ENCODE measurements at places on chromosomes 4 and X. TPM values are rescaled to one million over a fixed set of nuclear protein-coding genes. Genes with fewer than 3 reads are reported as not detected.

The LDB2 gene
- total RNA-seq: 4.9 TPM

GRCh38 chr4:159787901-159788300, 685.0 kb downstream of the RAPGEF2 start:
- DNase-seq: no peak

The FGFBP1 gene
- 4.0 TPM for total RNA-seq

DNA sequence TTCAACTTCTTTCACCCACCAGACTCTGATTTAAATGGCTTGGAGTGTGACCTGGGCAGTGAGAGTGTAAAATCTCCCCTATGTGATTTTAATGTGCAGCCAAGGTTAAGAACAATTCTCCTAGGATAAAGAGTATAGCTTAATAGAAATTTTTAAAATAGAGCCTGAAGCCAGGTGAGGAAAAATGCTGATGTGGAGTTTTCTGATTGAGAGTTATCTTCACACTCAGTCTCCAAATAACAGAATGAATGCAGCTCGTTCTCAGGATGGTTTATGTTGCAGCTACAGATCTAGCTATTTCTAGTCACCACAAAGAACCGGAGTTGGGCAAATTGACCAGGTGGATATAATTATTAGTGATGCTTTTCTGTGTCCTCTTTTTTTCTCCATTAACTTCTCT, 70.7 kb downstream of the MOSPD2 start:
- no peak for DNase-seq

GRCh38 chr4:122305853-122306252, 73.0 kb upstream of the ADAD1 start:
- no peak for DNase-seq

- DNase-seq: no peak
Observed at GRCh38 chr4:168998596-168998995, 11.5 kb downstream of the CBR4 start.

GRCh38 chrX:111095974-111096895, at the start of gene PAK3:
PAK3 (plus strand) TSS chrX:111096191; CDS start chrX:111123104, 26,913 bp downstream.
- no peak for DNase-seq

GRCh38 chr4:107740950-107741701, 21.1 kb upstream of the PAPSS1 start:
- DNase-seq: no peak

DNA sequence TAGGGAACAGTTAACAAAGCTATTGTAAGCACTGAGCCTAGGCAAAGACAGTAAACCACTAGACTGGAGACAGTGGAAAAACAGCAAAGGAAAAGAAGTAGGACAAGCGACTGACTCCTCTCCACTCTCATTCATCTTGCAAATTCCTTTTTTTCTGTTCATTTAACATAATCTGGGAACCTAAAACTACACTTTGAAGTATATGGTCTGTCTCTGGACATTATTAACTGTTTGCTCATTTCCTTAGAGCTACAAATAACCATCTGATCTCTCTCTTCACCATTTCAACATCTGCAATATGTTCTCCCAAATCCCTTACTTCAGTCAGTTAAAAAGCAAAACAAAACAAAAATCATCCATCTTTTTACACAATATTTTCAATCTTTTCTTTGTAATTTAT, 642 bp downstream of the HMGN5 start:
- DNase-seq: no peak

DNA sequence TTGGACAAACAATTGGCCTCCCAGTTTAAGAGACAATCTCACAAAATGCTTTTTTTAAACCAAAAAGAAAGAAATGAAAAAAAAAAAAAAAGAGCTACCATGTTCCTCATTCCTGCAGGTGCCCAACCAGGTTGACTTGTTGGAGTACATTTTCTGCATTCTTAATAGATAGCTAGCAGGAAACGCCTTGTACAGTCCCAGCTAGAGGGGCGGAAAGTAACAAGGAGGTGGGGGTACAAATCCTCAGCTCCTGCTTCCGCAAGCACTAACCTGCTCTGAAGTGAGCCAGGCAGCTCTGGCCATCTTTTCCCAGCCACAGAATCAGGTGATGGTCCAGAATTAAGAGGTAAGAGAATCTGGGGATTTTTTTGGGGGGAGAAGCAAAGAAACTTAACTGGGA, at the start of gene VGLL1:
VGLL1 (plus strand) TSS at position 265 of the 400 bp plus-strand sequence. CDS start 3,806 bp downstream, outside the sequence.
- no peak for DNase-seq

DNA sequence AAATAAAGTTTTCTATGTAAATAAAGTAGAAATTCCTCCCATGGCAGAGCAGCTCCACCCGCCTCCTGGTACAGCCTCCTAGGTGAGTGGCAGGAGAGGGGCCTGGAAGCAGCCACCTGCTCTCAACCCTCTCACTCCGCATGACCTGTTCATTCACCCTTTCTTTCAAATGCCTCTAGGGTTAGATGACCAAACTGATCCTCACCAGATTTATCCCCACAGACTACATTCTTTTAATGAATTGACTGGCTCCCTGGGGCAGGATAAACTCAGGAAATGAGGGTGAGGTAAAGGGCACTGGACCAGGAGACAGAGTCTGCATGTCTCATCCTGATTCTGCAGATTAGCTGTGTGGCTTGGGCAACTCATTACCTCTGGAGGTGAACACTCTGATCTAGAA, 32.6 kb upstream of the NKX6-1 start:
- no peak for DNase-seq

The HMX1 gene
- not detected for total RNA-seq
